Astrocyte (in vitro differentiated cells and primary cell): ENCODE measurements at places on chromosomes 7 and 10. TPM values are rescaled to one million over a fixed set of nuclear protein-coding genes. Genes with fewer than 3 reads are reported as not detected.

- no peak for DNase-seq
- no peak overlapping the region for H3K4me3 ChIP-seq
- H3K36me3 ChIP-seq, result no peaks in the 10 kb centered on the region
Observed at GRCh38 chr10:22791665-22792064, 77.3 kb upstream of the PIP4K2A start.

SLC26A5 gene
- not detected in 2 replicates for total RNA-seq

DNA sequence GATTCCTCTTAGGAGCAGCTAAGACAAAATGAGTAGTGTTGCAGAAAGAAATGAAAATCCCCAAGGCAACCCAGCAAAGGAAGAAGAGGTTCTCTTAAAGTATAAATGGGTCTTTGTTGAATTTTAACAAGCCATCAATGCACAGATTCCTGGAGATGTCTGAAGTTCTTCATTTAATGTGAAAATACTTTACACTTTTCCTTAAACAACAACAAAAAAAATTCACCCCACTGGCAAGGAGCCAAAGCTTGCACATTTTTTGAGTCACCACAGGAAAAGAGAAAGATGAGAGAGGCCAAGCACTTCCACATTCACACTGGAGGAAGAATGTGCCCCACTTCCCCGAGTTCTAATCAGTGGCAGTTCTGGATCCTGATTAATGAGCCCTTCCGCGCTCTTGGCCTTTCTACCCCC is 286.4 kb upstream of the MEOX2 start:
- H3K4me1 ChIP-seq, result no peaks in the 10 kb centered on the region
- H3K4me3 ChIP-seq, result no peak overlapping the region
- H3K27me3 ChIP-seq, result no peaks in the 10 kb centered on the region
- H3K36me3 ChIP-seq, result no peaks in the 10 kb centered on the region

DNA sequence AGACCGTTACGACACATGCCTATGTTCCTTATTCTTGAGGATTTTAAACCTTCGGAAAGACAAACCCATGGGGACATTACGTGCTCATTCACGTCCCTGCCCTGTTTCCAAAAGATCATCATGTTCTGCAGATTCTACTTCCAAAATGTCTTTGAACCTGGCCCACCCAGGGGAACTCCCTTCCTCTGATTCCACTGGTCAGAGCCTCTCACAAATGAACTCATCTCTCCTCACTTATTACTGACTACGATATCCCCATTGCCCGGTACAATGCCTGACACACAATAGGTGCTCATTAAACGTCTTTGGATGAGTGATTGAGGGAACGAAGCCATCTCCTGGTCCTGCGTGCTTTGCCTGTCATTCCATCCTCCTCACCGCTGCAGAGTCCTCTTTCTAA is 168.3 kb upstream of the RNF32 start:
- no peak for DNase-seq
- no peaks in the 10 kb centered on the region for H3K36me3 ChIP-seq
- peaks cover 13% of the 10 kb centered on the region for H3K4me1 ChIP-seq
- H3K4me3 ChIP-seq, result no peak overlapping the region
- H3K27ac ChIP-seq, result no peak overlapping the region

GRCh38 chr10:1380088-1380671 is 324.0 kb downstream of the WDR37 start:
- peaks cover 3% of the 10 kb centered on the region for H3K27me3 ChIP-seq
- no peak for DNase-seq
- H3K4me1 ChIP-seq, result no peaks in the 10 kb centered on the region
- no peak overlapping the region for H3K4me3 ChIP-seq
- H3K36me3 ChIP-seq, result no peaks in the 10 kb centered on the region

DNA sequence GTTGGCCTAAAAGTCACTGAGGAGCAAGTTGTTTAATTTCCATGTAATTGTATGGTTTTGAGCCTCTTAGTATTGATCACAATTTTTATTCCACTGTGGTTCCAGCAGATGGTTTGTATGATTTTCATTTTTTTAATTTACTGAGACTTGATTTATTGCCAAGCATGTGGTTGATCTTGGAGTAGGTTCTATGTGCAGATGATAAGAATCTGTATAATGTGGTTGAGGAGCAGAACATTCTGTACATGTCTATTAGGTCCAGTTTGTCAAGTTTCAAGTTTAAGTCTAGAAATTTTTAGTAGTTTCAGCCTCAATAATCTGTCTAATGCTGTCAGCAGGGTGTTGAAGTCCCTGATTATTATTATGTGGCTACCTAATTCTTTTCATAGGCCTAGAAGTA is 22.7 kb upstream of the ZWINT start:
- H3K27me3 ChIP-seq, result no peaks in the 10 kb centered on the region
- no peak overlapping the region for H3K27ac ChIP-seq
- H3K4me1 ChIP-seq, result no peaks in the 10 kb centered on the region
- DNase-seq, result no peak
- no peaks in the 10 kb centered on the region for H3K36me3 ChIP-seq

C10orf53 gene
- not detected in 2 replicates for total RNA-seq

- no peak for DNase-seq
- H3K4me1 ChIP-seq, result no peaks in the 10 kb centered on the region
- no peak overlapping the region for H3K4me3 ChIP-seq
Observed at GRCh38 chr10:103433858-103434257, 18.3 kb downstream of the CALHM2 start.
